Ureter (tissue), 1 donor: ENCODE measurements at places on chromosomes 13 and 19. TPM values are rescaled to one million over a fixed set of nuclear protein-coding genes. Genes with fewer than 3 reads are reported as not detected.

GRCh38 chr13:79451500-79451962 is 29.4 kb upstream of the NDFIP2 start:
- DNase-seq, result no peak

DNA sequence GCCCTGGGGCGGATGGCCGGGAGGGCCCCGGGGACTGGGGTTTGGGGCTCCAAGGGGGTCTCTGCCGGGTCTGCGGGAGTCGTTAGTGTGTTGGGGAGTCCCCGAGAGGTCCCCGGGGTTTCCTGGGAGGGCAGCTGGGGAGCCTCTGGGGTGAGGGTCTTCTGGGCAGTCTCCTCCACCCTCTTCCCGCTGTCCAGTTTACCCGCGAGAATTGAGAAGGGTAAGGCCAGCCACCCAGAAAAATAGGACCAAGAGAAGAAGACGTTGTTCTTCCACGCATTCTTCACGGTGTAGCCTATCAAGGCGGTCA is 1.0 kb upstream of the ETFB start:
- DNase-seq, result peak; percentile 61

DNA sequence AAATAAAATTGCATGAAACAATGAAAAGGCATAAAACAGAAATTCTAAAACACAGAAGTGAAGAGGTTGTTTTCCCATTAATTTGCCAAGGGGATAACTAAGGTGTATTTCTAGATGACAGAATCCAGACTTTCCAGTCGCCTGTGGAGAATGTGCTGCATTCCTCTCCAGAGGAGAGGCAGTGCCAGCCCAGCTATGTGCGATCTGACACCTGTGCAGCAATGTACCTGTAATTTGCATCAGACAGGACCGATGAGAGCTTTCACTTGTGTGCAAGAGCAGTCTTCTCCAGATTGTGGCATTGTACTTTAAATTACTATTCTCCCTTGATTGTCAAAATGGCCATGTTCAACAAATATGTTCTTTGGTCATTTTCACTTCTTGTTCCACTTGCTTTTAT is 1037.9 kb downstream of the EFNB2 start:
- no peak for DNase-seq

DNA sequence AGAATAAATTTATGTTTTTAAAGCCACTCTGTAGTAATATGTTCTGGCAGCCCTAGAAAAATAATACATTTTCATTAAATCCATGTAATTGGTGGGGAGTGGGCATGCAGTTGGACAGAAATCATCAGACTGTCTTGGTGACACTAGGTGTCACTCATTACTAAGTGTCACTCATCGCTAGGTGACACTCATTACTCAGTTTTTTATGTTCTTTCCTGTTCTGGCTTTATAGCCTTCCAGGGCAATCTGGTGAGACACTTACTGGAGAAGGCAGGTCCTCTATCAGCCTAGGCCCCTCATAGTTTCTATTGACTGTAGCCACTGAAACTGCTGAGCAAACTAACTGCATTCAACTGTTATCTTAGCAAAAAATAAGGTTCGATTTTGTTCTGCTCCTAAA is 542.1 kb downstream of the SLITRK1 start:
- no peak for DNase-seq

DNA sequence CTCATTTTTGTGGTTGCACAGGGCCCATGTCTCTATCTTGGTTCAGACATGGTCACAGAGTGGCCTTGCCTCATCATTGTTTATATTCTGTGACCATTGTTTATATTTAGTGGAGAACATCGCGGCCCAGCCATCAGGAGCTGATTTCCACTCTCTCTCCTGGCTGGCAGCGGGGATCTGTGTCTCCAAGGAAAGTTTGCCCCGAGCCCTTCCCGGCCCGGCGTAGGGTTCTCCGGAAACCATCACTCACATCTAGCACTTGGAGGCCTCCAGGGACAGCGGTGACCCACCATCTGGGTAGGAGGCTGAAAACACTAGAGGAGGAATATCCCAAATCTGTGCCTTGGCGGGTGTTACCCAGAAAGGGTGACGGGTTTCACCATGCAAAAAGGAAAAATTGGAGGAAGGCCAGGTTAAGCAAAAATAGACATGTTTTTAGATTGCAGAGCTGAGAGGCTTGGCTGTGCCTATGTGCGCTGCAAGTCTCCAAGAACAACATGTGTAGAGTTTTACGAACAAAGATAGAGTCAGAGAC is 726 bp upstream of the ZNF358 start:
- no peak for DNase-seq

GRCh38 chr19:39599116-39599515 is 3.2 kb upstream of the LGALS13 start:
- DNase-seq, result no peak

GRCh38 chr13:28049880-28050875 is 50.2 kb downstream of the FLT3 start:
- no peak for DNase-seq

DNA sequence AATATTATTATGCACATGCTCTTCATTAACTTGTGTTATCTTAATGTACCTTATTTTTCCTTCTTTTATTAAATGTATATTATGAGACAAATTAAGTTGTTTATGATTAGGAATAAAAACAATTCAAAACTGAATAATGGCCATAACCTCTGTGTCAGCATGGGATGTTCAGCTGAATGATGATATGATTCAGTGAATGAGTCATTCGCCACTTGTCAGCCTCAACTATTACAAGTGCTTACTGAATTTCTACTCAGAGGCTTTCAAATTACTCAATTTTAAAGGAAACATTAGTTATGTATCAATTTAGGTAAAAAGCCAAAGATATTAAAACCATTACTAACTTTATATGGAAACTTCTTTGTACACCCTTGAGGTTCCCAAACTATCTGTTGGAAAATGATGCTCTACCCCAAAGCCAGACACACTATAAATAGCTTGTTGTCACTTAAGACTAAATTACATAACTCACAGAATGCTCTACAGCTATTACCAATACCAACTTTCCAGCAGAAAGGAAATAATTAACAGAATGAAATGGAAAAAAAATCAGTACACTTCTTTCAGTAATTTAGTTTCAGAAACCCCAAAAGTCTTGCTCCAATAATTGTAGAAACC is 14.4 kb downstream of the LIG4 start:
- no peak for DNase-seq

- DNase-seq, result no peak
These were observed 38.7 kb downstream of the KCTD4 start for GRCh38 chr13:45162194-45162593.

GRCh38 chr13:92602560-92602959 is 624.0 kb upstream of the GPC6 start:
- no peak for DNase-seq

- no peak for DNase-seq
These were observed 155.7 kb downstream of the SLC7A1 start for GRCh38 chr13:29439601-29440388.

GRCh38 chr19:4633140-4633967 is 6.0 kb upstream of the TNFAIP8L1 start:
- peak; percentile 55 for DNase-seq

DNA sequence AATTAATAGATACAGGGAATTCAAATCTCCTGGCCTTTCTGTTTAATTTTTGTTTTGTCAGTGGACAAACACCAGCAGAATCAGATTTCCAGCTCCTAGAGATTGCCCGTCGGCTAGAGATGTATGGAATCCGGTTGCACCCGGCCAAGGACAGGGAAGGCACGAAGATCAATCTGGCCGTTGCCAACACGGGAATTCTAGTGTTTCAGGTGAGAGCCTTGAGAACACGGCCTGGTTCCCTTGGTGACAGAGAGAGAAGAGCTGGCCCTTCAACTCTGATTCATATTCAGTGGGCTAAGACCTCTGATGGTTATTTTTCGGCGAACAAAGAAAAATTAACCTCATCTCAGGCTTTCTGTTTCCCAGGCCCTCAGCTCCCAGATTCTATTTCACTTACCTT is 191.3 kb downstream of the STK24 start:
- DNase-seq, result no peak

DNA sequence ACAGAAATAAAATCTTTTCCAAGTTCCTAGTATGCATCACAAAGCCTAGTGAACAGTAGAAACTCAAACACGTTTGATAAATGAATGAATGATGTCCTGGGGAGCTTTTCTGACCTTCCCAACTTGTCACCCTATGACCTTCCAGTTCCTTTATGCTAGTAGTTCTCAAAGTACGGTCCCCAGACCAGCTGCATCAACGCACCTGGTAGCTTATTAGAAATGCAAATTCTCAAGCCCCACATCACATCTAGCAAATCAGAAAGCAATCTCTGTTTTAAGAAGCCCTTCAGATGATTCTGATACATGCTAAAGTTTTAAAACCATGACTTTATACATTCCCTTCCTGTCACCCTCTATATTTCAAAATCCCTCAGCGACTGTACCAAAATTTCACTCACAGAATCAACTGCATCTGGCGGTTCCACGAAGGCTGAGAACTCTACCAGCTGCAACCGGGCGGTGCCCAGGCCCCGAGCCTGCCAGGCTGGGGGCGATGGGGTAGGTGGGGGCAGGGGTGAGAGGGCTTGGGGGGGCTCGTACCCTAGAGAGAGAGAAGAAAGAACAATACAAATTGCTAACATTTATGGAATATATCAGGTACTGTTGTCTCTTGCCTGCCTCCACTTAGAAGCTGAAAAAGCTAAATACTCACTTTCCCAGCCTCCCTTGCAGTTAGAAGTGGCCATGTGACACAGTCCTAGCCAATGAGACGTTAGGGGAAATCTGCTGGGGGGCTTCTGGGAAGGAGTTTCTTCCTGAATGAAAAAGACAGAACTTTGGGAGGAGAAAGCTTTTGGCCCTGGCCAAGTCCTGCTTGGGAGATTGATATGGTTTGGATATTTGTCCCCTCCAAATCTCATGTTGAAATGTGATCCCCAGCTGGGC is 13.3 kb downstream of the CD37 start:
- no peak for DNase-seq

DNA sequence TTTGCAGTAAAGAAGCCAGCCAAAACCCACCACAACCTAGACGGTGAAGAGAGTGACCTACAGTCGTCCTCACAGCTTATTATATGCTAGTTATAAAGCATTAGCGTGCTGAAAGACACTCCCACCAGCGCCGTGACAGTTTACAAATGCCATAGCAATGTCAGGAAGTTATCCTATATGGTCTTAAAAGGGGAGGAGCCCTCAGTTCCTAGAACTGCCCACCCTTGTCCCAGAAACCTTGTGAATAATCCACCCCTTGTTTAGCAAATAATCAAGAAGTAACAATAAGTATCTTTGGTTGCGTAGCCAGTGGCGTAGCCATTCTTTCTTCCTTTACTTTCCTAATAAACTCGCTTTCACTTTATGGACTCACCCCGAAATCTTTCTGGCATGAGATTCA is 227.9 kb upstream of the ARGLU1 start:
- DNase-seq, result no peak

DNA sequence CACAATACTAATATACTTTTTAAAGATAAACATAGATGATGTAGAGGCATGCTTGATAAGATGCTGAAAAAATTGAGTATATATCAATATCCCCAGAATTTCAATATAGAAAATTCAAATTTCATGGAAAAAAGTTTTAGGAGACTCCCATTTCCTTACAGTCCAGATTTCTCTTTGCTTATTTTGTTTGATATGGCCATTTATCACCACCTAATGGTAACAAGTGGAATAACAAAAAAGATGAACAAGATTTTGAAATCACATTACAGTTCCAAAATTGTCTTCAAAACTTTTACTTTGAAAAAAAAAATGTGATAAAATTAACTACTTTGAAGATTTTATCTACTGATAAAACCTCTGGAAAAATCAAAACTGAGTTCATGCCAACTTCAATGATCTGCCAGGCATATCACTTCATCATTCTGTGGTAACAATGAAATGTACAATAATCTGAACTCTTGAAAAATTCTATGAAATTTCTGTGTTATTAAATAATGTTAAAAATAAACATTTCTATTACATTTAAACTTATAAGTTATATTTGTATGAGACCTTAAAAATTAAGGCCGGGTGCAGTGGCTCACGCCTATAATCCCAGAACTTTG is 17.5 kb downstream of the MIPEP start:
- DNase-seq, result no peak

- no peak for DNase-seq
These were observed 550 bp downstream of the ZNF383 start for GRCh38 chr19:37218592-37218935.

DNA sequence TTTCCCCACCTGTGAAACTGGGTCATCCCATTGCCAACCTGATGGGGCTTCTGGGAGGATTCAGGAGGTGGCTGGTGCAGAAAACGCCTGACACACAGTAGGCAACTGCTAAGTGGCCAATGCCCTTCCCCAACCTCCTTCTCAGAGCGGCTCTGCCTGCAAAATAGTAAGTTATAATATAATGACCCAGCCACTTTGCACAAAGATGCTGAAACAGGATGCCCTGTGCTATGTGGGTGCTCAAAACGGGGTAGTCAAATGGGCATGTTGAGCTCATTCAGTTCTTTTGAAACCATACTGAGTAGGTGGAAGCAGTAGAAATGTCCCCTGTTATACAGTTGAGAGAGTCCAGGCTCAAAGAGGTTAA is 507 bp downstream of the MARCHF2 start:
- DNase-seq, result no peak

GRCh38 chr19:6796278-6796677 is 23.8 kb downstream of the VAV1 start:
- no peak for DNase-seq

DNA sequence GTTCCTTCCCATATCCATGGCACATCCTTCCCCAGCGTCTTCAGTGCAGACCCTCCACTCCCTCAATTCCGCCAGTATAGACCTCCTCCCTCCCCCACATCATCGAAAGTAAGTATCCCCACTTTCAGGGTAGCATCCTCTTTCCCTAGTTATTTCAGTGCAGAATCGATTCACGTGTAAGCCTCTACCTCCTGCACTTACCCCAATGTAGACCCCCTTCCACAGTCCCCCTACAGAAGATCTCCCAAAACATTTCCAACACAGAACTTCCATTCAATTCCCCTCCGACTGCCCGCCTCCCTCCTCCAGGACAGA is 664 bp downstream of the IRF3 start:
- DNase-seq, result no peak

Gene ZNF540
- total RNA-seq, result 8.1 TPM

DNA sequence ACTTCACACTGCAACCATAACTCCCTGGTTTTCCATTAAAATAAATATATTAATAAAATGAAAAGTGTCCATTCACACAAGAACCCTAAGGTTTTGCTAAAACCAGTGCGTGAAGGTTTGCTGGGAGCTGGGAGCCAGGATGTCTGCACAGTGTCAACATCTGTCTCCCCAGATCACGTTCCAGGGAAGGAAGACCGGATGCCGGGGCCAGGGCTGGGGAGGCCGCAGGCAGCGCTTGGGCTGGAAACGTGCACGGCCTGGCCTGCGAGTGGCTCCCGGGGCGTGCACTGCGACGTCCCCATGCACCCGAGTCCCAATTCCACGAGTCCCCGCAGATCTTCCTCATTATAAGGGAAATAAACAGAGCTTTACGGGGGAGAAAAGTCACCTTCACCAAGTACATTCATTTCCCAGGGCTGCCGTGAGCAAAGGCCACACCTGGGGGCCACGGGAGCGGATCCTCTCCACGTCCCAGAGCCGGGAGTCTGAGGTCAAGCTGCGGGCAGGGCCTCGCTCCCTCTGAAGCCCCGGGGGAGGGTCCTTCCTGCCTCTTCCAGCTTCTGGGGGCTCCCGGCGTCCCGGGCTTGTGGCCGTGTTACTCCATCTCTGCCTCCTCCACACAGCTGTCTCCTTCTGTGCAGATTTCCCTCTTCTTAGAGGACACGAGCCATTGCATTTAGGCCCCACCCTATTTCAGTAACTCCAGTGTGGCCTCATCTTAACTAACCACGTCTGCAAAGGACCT is 12.8 kb downstream of the SHC2 start:
- no peak for DNase-seq

GRCh38 chr13:31824705-31825517 is 85.6 kb downstream of the RXFP2 start:
- DNase-seq, result no peak

- no peak for DNase-seq
These were observed 13.6 kb downstream of the LCP1 start for GRCh38 chr13:46168341-46168740.
